ENCODE measurements at places on chromosomes 12 and 14.

DNA sequence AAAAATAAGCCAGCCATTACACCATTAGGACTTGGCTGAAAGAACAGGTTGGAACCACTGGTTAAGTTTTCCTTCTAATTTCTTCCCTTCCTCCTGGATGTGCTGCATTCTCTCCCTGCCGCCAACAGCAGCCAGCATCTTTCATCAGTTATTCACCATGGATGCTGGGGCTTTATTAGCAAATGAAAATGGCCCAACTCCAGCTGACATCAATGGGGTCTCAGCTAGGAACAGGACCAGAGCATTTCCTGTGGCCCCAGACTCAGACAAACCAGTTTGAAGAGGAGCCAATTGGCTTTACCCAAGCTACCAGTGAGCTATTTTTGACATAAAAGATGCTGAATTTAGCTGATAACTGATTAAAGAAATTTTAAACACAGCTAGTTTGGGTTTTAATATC, 26.0 kb upstream of the TBX5 start:
- peak; percentile 43 for DNase-seq

GRCh38 chr12:16036073-16036472, 124.9 kb downstream of the DERA start:
- DNase-seq: no peak

DNA sequence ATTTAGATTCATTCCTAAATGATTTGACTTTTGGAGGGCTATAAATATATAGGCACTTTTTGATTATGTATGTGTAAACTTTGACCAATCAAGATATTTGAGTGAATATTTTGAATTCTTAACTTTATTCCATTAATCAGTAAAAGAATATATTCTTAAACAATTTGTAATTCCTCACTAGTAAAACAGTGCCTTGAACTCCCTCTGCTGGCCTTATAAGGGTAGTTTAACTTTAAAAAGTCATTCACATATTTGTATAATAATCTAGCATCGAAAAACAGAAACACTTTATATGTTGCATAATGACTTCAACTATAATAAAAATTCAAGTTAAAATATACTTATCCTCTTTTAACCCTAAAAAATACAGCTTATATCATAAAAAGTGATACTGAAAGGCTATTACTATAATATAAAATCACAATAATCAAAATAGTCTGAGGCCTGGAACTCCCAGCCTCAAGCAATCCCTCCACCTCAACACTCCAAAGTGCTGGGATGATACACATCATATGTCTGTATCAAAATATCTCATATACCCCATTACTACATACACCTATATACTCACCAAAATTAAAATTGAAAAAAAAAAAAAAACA, 31.2 kb downstream of the CCDC59 start:
- no peak for DNase-seq

DNA sequence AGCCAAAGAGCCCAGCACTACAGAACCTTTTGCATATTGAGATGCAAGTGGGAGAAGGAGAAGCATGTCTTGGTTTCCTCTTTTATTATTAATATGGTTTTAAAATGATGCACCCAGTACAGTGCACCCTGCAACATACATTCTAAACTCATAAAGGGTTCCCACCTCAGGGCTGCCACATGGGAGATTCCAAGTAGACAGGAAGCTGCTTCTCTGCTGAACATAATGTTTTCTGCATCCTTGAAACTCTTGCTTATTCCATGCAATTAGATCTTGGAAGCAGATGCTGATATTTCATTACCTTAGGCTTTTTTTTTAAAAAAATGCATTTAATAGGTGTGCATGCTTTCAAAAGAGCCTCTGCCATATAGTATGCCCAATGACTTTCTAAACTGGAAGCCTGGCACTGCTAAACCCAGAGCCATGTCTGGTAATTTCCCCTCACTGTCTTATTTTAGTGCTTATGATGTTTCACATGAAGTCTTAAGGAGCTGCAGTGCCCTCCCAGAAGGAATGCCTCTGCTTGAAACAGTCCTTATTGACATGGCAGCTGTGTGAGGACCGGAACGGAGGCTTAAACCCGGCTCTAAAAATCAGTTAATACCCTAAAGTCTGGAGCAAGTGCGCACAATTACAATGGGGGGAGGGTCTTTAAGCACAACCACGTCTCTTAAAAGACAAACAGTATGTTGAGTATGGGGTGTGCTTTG, 2.0 kb upstream of the SIX1 start:
- no peak for DNase-seq

GRCh38 chr12:2510045-2510444, 284.7 kb upstream of the FKBP4 start:
- no peak for DNase-seq

GRCh38 chr12:43123461-43123860, 428.5 kb downstream of the ADAMTS20 start:
- DNase-seq: no peak

DNA sequence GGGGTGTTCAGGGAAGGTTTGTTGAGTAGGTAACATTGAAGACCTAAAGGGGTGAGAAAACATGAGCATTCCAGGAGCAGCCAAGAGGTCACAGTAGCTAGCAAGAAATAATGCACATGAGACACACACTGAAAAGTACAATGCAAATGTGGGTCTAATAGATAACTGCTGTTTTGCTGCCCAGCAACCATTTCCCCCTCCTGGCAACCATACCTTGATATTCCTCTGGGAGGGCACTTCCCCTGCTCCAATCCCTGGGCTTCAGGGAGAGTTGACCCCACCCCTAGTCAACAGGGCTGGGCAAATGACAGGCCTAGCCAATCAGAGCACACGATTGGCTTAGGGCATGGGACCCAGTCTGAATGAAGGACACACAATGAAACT, 8.5 kb upstream of the ACTN1 start:
- DNase-seq: no peak

GRCh38 chr14:72881543-72881942, 12.4 kb downstream of the DPF3 start:
- no peak for DNase-seq

- no peak for DNase-seq
Measured at GRCh38 chr12:38711054-38711453, 194.3 kb downstream of the CPNE8 start.

DNA sequence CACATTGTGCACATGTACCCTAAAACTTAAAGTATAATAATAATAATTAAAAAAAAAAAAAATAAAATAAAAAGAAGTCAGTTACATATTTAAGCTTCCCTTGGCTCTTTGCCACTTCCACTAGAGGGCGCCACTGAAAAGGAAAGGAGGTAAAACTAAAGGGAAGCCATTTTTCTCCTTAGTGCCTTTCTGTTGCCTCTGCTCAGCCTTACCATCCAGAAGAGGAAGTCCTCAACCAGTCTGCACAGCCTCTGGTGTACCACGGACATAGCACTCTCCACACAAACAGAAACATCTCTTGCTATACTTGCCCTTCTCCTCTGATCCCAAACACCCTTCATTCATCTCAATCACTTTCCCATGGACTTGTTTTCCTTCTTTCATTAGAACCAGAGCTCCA, 169.0 kb upstream of the EEA1 start:
- no peak for DNase-seq

DNA sequence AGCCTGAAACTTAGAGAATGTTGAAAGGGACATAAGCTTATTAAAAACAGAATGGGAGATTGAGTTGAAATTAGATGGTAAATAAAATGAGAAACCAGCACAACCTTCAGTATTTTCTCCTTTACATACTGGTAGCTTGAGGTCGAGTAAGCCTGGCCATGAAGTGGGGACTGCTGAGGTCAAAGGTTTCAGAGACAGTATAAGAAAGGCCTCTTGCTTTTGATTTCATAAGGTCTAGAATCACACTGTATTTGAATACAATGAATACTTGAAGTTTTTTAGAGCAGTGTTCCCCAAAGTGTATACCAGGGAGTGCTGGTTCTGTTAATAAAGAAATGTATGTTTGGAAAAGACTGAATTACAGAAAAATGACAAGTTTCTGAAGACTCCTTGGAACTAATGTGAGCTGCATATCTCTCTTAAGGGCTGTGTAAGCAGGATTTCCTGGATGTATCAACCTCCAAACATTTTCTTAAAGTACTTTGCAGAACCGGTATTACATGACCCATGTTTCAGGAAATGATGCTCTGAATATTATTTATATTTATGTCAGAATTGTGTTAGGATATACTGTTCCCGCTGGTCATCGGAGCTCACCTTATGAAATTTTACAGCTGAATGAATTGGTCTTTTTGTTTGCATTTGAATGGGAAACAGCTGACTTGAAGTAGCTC, 85.0 kb downstream of the AKAP6 start:
- DNase-seq: no peak

GRCh38 chr12:3999904-4000303, 126.7 kb upstream of the PARP11 start:
- DNase-seq: no peak

DNA sequence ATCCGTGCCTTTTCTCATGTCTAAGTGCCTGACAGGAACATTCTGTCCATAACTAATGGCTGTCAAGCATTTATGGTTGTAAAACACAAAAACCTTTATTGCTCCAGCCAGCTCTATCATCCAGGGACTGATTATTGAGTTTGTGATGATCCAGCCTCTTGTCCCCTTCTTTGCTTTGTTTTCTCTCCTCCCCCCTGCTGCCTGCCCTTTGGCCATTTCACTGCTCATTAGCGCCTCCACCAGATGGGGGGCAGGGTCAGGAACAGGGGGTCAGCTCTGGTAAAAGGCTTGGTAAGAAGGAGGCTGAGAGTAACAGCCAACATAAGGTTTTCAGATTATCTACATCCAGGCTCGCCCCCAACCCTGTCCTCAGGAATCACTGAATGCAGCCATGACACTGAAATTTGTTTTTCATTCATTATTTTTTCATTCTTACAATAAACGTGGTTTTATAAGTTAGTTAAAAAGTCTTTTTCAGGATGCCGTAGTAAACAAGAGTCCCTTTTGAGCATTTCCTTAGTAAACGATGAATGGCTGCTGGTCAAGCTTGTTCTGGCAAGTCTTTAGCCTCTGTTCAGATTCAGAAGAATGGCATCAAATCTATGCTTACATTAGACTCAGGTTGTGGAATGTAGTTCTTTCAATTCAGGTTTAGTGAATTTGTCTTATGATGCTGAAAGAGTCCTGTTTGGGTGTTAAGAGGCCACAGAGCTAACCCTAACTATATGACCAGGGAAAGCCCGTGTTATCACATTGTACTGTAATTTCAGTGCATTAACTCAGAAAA, 21.7 kb downstream of the HMGA2 start:
- DNase-seq: no peak

- DNase-seq: no peak
Measured at GRCh38 chr14:75425446-75425845, 2.4 kb upstream of the JDP2 start.

DNA sequence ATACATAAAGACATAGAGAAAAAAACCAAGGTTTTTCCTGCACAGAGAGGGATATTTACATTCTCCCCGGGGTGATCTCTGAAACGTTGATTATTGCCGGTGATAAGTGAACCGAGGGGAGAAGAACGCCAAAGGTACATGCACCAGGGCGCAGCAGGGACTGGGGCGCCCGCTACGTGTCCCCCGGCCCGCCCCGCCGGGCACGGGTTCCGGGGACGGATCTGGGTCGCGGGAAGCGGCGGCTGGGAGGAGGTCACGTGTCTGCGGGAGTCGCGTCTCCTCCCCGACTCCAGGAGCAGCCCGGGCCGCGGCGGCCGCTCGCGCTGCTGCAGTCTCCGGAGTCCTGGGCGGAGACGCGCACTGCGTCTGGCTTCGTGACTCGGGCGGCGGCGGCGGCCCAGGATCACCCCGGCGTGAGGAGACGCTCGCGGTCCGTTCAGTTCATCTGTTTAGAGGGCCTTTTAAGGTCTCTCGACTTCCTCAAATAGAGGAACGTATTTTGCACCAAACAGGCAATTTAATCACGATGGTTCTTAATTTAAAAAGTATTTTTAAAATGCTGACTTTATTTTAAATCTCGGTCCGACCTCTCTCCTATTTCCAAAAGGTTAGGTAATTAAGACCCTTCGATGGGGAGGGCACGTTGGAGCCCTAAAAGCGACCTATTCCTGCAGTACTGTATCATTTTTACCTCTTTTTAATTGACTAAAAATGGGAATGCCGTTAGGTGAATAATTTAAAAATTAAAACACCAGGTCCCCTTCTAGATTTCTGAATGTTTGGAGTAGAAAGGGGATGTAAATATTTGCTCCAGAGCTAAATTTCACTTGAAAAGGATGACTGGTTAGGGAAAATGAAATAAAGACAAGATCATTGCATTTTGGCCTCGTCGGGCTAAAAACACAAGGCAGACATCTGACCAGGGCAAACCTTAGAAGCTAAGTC, 1.8 kb upstream of the BHLHE41 start:
- DNase-seq: peak; percentile 84

GRCh38 chr14:79605849-79606248, 605.5 kb downstream of the DIO2 start:
- DNase-seq: no peak

GRCh38 chr14:79062226-79062625, 892.1 kb downstream of the NRXN3 start:
- no peak for DNase-seq
